ENCODE measurements at places on chromosomes 4 and X.

DNA sequence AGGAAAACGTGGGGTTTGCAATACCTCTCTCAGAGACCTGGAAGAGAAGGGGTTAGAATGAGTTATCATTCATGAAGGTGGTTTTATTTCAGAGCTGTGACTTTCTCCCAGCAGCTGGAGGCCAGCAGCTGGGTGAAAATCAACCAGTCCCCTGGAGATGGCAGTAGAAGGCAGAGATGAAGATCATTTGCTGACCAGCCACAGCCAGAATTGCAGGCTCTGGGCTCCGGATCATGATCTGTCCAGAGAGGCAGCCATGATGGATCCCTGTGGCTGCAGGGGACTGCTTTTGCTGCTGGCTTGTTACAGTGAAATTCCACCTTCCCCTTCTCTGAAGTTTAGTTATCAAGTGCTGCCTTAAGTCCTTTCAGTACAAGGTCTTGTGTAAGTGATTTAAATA is 46.9 kb upstream of the TAB3 start:
- DNase-seq = no peak

- DNase-seq = no peak
Observed at GRCh38 chr4:2812612-2813354, 19.9 kb downstream of the SH3BP2 start.

DNA sequence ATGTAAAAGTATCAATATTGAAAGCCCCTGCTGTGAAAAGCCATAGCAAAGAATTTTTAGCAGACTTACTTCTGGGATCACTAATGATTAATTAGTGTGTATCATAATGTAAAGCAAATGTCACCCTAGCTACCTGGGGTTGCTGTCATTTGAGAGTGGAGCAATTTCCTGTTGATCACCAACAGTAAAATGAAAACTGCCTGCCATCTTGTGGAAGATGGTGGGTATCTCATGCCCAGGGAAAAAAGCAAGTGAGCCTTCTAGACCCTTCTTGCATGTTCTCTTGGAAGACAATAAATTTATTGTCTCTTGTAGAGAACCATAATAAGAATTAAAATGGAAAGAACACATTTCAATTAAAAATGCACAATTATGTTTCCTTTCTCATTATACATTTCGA is 360.2 kb downstream of the ZIC3 start:
- no peak for DNase-seq

- DNase-seq = no peak
Observed at GRCh38 chr4:82780752-82781231, 17.8 kb downstream of the SCD5 start.

DNA sequence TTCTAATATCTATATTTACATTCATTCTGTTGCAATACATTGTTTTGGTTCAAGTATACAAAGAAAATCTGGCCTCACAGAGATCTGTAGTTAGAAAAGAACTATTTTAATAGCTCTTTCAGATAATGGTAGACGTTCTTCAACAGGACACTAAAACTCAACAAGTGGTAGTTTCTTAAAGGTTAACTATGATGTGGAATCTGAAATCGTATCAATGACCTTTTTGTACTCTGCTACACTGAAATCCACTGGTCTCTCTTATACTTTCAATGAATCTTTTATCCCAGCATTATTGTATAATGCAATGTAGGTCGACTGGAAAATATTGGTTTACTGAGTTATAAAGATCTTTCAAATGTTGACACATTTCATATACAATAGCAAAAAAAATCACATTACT is 12.7 kb downstream of the TMEM185A start:
- no peak for DNase-seq

DNA sequence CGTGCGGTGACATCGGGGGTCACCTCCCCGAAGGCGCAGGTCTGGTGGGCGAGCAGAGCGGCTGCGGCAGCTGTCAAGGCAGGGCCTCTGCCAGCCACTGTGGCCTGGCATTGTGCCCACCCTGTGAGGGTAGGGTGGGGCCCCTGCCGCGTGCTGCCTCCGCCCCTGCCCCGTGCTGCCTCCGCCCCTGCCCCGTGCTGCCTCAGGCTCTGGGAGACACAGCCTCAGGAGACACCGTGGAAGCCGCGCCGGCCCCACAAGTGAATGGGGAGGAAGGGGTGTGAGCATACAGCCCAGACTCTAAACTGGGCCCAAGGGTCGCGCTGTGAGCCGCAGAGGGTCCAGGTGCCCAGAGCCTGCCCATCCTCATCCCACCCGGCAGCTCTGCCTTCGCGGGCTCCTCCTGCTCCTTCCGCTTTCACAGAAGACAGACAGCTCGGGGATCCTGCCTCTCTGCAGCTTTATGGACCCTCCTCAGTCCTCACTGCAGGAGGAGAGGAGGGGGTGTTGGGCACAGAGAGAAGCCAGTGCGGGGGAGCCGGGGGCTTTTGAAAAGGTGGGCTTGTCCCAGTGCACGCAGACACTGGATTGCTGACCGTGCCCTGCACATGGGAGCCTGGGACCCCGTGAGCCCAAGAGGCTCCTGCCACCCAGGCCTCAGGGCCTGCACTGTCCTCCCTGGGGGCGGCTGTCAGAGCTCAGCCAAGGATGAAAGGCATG is 27.4 kb downstream of the PCGF3 start:
- no peak for DNase-seq

- DNase-seq = no peak
Observed at GRCh38 chr4:30760551-30760950, 40.4 kb downstream of the PCDH7 start.

Data from AG09309 (cell line).